ENCODE measurements at places on chromosomes 12 and 14. TPM values are rescaled to one million over a fixed set of nuclear protein-coding genes. Genes with fewer than 3 reads are reported as not detected.
A peak's percentile ranks its signal among the peaks of the same experiment; 100 is the strongest.

DNA sequence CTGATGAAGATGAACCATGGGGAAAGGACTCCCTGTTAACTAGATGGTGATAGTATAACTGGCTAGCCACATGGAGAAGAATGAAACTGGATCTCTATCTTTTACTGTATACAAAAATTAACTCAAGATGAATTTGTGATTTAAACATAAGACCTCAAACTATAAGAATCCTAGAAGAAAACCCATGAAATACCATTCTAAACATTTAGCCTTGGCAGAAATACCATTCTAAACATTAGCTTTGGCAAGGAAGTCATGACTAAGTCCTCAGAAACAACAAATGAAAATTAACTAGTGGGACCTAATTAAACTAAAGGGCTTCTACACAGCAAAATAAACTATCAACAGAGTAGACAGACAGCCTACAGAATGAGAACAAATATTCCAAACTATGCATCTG, 28.4 kb upstream of the NOVA1 start:
- DNase-seq = no peak

GRCh38 chr12:105944628-105945027, 194.1 kb downstream of the NUAK1 start:
- no peak for DNase-seq

Gene TAS2R13
- 0.19 TPM for total RNA-seq

- DNase-seq = no peak
Measured at GRCh38 chr12:4052691-4053090, 179.5 kb upstream of the PARP11 start.

Gene IRF9
- 270 TPM for total RNA-seq

Gene KCNA1
- total RNA-seq = not detected

GRCh38 chr14:55514819-55515490, 65.1 kb upstream of the KTN1 start:
- DNase-seq = no peak

Gene PTGES3
- 148 TPM for total RNA-seq

GRCh38 chr12:17304503-17305347, 698.8 kb upstream of the LMO3 start:
- DNase-seq = no peak

DNA sequence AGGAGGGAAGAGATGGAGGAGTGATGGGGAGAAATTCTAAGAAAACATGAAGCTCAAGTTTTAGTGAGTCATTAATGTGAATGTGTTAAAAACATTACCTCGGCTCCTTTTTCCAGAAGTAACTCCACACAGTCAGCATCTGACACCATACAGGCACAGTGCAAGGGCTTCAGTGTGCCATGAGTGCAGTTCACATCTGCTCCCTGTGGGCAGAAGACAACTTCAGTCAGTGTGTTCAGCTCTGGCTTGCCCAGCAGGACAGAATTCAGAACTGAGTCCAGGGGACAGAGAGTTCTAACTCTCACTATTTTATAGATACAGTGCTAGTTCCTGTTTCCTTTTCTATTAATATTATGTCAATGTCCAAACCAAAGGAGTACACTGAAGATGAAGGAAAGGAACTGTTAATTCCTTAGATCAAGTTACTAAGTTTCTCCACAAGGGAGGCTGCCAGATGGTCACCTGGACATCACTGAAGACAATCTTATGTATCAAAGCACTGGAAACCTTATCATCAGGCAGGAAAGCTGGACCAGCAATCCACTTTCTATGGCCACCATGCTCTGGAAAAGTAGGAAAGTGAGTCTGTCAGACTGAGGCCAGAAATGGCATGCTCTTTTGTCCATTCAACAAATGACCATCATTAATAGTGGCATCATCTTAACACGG, 6.1 kb downstream of the ASB8 start:
- no peak for DNase-seq

DNA sequence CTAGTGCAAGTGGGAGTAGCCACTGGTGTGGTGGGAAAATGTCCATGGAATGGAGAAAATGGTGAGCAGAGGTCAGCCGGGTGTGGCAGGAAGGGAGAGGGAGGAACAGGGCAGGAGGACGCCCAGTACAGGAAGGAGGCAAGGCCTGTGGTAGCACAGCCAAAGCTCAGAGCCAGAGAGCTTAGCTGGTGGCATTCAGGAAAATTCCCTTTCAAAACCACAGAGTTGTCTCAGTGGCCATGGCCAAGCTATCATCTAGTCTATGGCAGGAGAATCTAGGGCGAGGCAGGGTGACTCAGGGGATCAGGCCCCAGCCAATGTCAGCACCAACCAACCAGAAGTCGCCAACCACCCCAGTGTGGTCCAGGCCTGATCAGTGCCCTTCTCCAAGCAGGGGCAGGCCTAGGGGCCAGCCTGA, 67.7 kb upstream of the DDX11 start:
- DNase-seq = no peak

DNA sequence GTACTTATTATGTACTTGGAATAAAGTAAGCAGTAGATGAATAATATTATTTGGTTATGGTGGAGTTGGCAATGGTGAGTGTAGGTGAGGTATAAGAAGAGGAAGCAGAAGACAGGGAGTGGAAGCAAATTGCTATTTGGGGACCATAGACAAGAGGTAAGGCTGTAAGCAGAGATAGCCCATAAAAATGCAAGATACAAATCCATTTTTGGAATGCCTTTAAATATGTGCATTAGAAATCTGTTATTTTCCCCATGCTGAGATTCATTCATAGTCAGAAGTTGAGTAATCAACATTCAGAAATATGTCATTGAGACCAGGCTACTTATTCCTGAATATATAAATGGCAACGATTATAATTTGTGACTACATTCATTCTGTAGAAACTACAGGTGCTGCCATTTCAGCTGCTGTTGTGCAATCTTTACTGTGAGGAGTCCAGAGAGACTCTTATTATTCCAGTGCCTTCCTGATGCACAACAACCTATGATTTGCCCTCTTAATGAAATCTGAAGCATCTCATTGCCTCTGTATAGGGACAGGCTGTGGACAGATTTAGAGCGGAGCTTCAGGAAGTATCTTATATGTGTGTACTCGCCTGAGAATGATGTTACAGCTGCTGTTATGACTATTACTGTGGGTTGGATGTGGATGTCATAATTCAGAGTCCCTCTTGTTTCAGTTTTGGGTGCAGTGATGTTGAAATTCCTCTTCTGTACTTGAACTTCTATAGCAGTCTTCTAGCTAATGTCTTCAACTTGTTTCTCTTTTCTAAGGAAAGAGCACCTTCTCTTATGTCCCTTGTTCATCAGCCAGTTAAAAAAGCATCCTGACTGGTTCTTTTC, 173.8 kb downstream of the NAV3 start:
- no peak for DNase-seq

DNA sequence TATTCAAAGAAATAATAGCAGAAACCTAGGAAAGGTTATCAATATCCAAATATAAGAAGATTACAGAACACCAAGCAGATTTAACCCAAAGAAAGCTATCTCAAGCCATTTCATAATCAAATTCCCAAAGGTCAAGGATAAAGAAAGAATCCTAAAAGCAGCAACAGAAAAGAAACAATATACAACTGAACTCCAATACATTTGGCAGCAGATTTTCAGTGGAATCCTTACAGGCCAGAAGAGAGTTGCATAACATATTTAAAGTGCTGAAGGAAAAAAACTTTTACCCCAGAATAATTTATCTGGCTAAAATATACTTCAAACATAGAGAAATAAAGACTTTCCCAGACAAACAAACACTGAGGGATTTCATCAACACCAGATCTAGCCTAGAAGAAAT, 54.3 kb downstream of the DENND5B start:
- no peak for DNase-seq

DNA sequence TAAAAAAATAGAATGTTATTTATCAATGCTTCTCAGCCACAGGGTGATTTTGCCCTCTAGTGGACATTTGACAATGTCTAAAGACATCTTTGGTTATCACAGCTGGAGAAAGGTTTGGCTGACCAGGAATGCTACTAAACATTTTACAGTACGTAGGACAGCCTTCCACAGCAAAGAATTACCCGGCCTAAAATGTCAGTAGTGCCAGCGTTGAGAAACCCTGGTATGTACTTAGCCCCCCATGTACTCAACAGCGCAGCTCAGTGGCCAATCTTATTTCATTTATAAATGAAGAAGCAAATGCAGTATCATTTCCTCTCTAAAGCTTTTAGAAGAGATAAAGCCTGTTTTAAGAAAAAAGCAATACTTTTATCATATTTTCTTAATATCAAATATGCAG, 5.8 kb downstream of the MARK3 start:
- peak; percentile 4 for DNase-seq

DNA sequence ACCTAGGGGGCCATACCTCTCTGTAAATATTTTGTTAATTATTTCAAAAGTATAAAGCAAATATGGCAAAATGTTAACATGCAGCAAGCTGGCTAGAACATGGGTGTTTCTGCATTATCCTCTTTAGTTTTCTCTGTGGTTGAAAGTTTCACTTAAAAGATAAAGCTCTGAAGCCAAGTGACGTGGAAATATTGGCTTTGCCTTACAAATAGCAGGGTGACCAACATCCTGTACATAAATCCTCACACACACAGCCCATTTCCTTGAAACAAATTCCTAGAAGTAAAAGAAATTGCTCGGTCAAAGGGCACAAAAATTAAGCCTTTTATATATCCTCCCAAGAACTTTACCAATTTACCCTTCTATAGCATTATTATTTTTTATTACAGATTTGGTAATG, 10.6 kb upstream of the VWF start:
- DNase-seq = no peak

- no peak for DNase-seq
Measured at GRCh38 chr12:85188619-85189018, 91.4 kb upstream of the ALX1 start.

DNA sequence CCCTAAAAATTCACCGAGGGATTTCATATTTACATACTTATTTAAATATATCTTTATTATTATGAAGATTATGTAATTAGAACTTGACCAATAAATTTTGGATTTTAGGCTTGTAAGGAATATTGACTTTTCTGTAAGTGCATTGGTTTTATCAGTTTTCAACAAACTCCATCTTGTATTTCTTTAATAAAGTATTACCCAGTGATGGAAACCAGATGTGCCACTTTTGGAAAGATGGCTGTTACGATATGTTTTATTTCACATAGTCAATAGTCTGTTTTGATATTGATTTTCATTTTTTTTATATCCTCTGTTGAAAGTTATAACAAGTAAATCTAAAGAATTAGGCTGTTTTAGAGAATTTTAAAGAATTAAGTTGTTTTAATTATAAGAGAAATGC, 1.8 kb downstream of the MON2 start:
- no peak for DNase-seq

GRCh38 chr12:63301311-63301710, 150.3 kb upstream of the AVPR1A start:
- no peak for DNase-seq

- DNase-seq = no peak
Measured at GRCh38 chr14:101439023-101439422, 122.3 kb upstream of the DIO3 start.

Gene PLEKHA5
- 2.7 TPM for total RNA-seq

Gene TBX3
- not detected for total RNA-seq

DNA sequence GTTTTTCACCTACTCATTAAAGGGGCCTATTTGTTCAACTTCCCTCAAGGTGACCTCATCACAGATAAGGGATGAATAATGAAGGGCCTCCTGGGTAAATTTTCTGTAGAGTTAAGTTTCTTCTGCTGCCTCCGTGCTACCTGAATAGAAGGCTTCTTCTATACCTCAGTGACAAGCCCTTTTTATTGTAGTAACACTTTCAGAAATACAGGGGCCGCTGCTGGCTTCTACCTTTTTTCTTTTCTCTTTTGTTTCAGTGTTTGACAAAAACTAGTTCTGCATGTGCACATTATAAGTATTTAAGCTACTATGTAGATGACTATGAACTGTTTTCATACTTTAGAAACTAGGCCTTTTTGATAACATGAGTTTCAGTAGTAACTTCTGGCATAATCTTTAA, 207.0 kb downstream of the NAV3 start:
- DNase-seq = no peak

DNA sequence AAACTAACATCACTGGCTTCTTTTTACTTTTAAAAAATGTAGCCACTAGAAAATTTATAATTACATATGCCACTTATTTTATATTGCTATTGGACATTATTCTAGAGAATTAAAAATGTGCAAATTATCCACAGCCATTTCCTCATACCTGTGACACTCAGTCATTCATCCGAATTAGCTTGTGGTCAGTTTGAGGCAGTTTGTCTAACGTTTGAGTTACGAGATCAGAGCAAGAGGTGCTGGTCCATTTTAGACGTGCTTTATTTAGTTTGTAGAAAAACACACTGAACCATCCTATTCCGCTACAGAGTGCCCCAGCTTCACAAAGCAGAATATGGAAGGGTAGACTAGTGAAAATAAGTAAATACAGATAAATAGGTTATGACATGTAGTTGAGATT, 513.0 kb downstream of the NRXN3 start:
- DNase-seq = no peak

DNA sequence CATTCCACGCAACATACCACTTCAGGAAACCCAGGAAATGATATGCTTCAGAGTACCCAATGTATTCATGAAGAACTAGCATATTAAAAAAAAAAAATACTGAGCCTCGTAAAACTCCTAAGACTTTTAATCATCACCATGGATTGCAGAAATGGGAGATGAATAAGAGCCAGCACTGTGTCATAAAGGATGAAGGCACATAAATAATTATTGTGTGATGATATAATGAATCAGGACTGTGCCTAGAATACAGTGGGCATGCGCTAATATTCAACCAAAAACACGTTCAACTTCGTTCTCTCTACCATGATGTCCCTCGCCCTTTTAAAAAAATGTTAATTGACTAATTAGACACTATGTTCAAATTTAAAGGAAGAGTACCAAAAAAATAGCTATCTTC, 68.7 kb downstream of the CIT start:
- DNase-seq = no peak

- DNase-seq = no peak
Measured at GRCh38 chr12:25852792-25853191, 105.7 kb upstream of the RASSF8 start.

Gene C1QL4
- not detected for total RNA-seq

GRCh38 chr12:56431850-56432249, 17.4 kb downstream of the TIMELESS start:
- no peak for DNase-seq

GRCh38 chr14:45916340-45916953, 663.4 kb upstream of the MIS18BP1 start:
- no peak for DNase-seq

- no peak for DNase-seq
Measured at GRCh38 chr14:68526512-68527091, 266.3 kb downstream of the ZFP36L1 start.

Gene GSG1
- not detected for total RNA-seq

- no peak for DNase-seq
Measured at GRCh38 chr12:131543040-131543439, 167.8 kb upstream of the SFSWAP start.

DNA sequence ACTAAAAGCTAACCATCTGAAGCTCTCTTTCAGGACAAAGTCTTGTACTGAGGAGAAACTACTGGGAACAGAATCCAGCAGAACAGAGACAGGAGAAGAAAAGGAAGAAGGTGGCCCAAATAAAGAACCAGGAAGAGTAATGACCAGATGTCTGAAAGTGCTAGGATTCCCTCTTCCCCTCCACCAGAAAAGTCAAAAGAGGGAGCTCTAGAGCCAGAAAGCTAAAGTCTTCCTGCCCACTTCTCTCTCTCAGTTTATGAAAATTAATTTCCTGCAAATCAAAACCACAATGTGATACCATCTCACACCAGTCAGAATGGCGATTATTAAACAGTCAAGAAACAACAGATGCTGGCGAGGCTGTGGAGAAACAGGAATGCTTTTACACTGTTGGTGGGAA, 47.2 kb downstream of the SPPL3 start:
- DNase-seq = peak; percentile 55
